ENCODE measurements at places on chromosomes 2 and 18. TPM values are rescaled to one million over a fixed set of nuclear protein-coding genes. Genes with fewer than 3 reads are reported as not detected.

- DNase-seq = no peak
Measured at GRCh38 chr2:98378901-98379300, 32.6 kb downstream of the CNGA3 start.

- DNase-seq = no peak
Measured at GRCh38 chr18:6044773-6045172, 149.5 kb upstream of the TMEM200C start.

DNA sequence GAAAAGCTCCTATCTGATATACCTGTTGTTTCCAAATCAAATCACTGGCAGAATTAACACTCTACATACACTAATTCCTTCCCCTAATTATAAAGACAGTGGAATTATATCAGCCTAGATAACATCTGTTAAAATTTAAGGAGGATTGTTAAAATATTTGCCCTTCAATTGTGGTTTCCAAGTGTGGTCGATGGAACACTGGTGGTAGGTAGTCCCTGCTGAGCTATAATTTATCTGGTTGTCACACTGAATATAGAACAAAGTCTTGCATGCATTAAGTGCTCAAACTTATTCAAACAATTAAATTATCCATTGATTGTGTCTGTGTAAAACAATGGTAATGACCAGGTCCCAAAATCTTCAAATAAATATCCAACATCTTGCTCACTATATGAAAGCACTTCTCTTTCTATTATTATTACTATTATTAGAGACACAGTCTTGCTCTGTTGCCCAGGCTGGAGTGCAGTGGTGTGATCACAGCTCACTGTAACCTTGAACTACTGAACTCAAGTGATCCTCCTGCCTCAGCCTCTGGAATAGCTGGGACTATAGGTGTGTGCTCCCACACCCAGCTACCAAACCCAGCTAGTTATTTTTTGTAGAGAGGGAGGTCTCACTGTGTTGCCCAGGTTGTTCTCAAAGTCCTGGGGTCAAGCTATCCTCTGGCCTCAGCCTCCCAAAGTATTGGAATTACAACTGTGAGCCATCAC is 12.0 kb downstream of the CDH2 start:
- DNase-seq = no peak

Gene TNFAIP6
- total RNA-seq = 1.7 TPM

DNA sequence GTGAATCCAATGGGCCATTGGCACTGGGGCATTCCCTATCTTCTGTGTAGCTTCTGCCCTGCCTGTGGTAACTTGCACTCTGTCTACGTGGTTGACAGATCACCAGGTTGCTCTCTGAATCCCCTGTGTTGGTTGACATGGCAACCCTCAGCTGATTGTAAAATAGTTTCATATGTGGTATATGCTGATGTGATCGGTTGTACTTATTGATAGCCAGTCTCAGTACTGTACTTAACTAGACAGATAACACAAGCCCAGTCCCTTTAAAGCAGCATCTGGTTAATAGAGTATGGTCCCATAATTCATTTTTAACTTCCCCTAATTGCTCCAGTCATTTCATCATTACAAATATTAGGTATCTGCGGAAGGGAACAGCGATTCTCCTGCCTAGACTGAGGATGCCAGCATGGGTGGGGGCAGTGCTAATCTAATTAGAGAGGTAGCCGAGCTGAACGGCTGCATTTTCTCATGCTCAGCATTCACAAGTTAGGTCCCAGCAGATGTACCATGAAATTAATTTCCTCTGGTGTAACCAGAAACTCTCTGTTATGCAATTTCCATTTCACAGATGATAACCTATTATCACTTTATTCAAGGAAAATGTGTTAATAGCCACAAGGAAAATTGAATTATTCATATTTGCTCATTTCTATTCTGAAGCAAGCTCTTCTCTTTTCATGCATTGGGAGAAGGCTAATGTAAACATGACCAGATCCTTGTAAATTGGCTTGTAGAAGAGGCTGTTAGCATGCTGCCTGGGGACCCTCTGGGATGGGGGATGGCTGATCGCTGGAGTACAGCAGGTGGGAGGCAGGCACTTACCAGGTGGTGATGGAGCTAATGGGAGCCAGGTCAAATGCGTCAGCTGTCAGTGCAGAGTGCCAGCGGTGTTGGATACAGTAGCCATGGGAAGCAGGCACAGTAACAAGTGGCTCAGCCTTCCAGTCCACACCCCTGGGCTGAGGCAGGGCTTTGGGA is 608.3 kb downstream of the GALR1 start:
- no peak for DNase-seq

DNA sequence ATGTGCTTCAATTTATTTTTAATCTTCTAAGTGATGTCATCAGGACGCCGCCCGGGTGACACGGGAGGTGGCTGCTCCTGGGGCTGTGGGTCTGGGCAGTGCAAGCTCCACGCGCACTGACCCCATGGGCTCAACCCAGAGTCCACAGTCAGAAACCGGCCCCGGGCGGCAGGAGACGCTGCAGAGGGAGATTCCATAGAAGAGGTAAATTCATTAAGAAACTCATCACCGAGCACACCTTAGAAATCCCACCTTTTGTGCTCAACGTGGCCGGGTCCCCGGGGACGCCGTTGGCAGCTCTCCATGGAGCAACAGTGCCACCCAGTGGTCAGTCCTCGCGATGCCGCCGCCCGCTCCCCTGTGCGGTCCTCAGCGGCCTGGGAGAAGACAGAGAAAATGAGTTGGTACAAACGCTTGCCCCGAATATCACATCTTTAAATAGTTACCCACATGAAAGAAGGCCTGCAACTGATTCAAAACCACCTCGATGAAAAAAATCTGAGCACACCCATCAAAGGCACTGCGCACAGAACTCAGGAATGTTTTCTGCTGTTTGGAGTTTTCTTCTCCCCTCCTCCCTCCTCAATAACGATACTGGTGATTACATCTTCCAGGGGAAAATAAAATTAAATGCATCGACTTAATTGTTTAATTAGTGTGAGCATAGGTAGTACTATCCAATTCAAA is 92.6 kb downstream of the CMPK2 start:
- peak; percentile 86 for DNase-seq

Data from Calu3 (cell line).